A549 treated with GW870086 at 1 μM for 4 hours (cell line): ENCODE measurements at places on chromosomes 13 and 19. TPM values are rescaled to one million over a fixed set of nuclear protein-coding genes. Genes with fewer than 3 reads are reported as not detected.

AMER2 gene
- not detected in 5 replicates for total RNA-seq

METTL21C gene
- not detected in 5 replicates for total RNA-seq

JAK3 gene
- total RNA-seq: 0.18 to 0.34 TPM (median 0.22 TPM) in 5 replicates

ABHD8 gene
- 2.2 to 3.4 TPM (median 3.0 TPM) in 5 replicates for total RNA-seq

SNRPA gene
- total RNA-seq: 146 to 179 TPM (median 154 TPM) in 5 replicates

ZNF555 gene
- 1.2 to 2.8 TPM (median 2.3 TPM) in 5 replicates for total RNA-seq

POGLUT2 gene
- 6.0 to 7.6 TPM (median 6.2 TPM) in 5 replicates for total RNA-seq

CAPS gene
- total RNA-seq: 0.86 to 1.5 TPM (median 0.96 TPM) in 5 replicates

ZNF71 gene
- total RNA-seq: 9.3 to 11.7 TPM (median 10.7 TPM) in 5 replicates

PAF1 gene
- total RNA-seq: 69.9 to 72.7 TPM (median 71.6 TPM) in 5 replicates

ABCC4 gene
- total RNA-seq: 18.3 to 26.6 TPM (median 26.0 TPM) in 5 replicates

GARIN5A gene
- 1.6 to 2.2 TPM (median 2.0 TPM) in 5 replicates for total RNA-seq

NOTCH3 gene
- 12.5 to 20.8 TPM (median 19.1 TPM) in 5 replicates for total RNA-seq

SIGLEC8 gene
- not detected in 5 replicates for total RNA-seq

SUGP2 gene
- 21.2 to 36.2 TPM (median 31.9 TPM) in 5 replicates for total RNA-seq

POU2F2 gene
- 0.15 to 0.80 TPM (median 0.41 TPM) in 5 replicates for total RNA-seq

RYR1 gene
- 4.7 to 7.6 TPM (median 5.6 TPM) in 5 replicates for total RNA-seq

CYSLTR2 gene
- total RNA-seq: not detected in 5 replicates

CBARP gene
- total RNA-seq: 2.2 to 4.3 TPM (median 4.1 TPM) in 5 replicates

ACER1 gene
- not detected in 5 replicates for total RNA-seq

ZNF576 gene
- total RNA-seq: 12.8 to 21.1 TPM (median 20.4 TPM) in 5 replicates

CHAMP1 gene
- total RNA-seq: 17.8 to 25.3 TPM (median 23.4 TPM) in 5 replicates

FAM124A gene
- 1.8 to 3.0 TPM (median 2.3 TPM) in 5 replicates for total RNA-seq

VAV1 gene
- 6.4 to 9.3 TPM (median 7.6 TPM) in 5 replicates for total RNA-seq

ZSCAN5A gene
- 6.9 to 9.8 TPM (median 8.0 TPM) in 5 replicates for total RNA-seq

SBK2 gene
- 1.3 to 2.3 TPM (median 1.8 TPM) in 5 replicates for total RNA-seq

COX7A1 gene
- total RNA-seq: not detected in 5 replicates

GRIK5 gene
- 0.37 to 0.50 TPM (median 0.42 TPM) in 5 replicates for total RNA-seq

GIPR gene
- total RNA-seq: 2.4 to 5.1 TPM (median 3.9 TPM) in 5 replicates

UBE2L5 gene
- total RNA-seq: not detected in 5 replicates

ANGPTL8 gene
- total RNA-seq: not detected in 5 replicates

C2CD4C gene
- 0.37 to 0.46 TPM (median 0.40 TPM) in 5 replicates for total RNA-seq

SBSN gene
- 1.8 to 3.7 TPM (median 3.0 TPM) in 5 replicates for total RNA-seq
